Hematopoietic multipotent progenitor cell treated with erythropoietin and hydrocortisone succinate and interleukin-3 and kit ligand, for 6 days (in vitro differentiated cells): ENCODE measurements at places on chromosomes 16 and 17.
A peak's percentile ranks its signal among the peaks of the same experiment; 100 is the strongest.

GRCh38 chr16:13953501-13953900, 33.5 kb downstream of the ERCC4 start:
- DNase-seq = no peak

DNA sequence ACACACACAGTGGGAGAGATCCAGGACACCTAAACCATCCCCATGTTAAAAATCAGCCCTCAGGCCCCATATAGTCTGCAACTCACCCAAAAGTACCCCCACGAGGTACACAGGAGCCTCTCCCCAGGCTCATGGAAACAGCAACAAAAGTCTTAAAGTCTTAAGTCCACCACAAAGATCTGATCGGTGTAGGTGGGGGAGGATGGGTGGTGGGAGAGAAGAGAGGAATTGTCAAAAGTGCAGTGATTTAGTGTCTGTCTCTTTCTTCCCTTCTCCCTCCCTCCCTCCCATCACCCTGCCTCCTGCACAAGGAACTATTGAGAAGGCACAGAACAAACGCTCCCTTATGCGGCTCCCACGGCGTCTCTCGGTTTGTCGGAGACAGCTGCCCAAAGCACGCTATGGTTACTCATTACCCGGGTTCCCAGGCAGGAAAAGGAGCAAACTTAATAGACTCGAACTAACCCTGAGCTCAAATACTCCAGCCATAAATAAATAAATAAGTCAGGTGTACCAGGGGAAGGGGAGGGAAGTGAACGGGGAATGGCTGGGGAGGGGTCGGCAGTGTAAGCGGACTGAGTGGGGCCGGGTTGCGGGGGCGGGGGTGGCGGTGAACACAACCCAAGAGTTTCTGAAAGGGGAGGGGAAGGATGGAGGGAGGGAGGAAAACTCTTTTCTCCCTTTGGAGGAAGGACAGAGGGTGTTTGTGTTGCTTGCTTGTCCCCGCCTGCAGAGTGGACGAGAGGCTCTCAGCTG, 477.4 kb downstream of the SLC39A11 start:
- peak; percentile 8 for DNase-seq

GRCh38 chr17:21354796-21355385, 21.3 kb upstream of the KCNJ12 start:
- DNase-seq = no peak

DNA sequence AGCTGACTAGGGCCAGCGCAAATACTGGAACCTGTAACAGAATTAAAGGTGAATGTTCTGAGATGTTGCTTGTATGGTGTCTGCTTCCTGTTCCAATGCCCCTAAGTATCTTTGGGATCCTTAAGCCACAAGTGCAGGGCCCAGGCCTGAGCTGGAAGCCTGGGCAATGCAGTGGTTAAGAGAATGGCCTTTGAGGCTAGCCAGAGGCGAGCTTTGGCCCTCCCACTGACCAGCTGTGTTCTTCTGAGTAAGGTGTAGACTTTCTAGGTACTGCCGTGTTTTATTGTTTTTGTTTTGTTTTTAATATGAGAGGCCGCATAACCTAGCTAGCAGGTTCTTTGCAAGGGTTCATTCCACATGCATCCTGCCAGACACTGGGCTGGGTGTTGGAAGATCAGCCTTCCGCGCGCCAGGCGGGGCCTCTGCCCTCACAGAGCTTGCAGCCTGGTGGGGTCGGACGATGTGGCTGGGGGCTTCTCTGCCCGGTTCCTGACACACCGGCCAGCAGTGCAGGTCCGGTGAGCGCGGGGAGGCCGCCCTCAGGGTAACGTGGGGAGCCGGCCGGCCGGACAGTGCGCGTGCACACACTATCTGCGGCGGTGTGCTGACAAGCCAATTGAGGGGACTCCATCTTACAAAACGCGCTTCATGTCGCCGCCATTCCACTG, 551 bp upstream of the MLX start:
- DNase-seq = no peak

- DNase-seq = no peak
Measured at GRCh38 chr16:35305476-35305875, 1846.1 kb downstream of the TP53TG3F start.

GRCh38 chr16:71635632-71636031, 9.6 kb downstream of the MARVELD3 start:
- DNase-seq = no peak

- peak; percentile 98 for DNase-seq
Measured at GRCh38 chr17:36728030-36728991, 126.9 kb downstream of the MRM1 start.

DNA sequence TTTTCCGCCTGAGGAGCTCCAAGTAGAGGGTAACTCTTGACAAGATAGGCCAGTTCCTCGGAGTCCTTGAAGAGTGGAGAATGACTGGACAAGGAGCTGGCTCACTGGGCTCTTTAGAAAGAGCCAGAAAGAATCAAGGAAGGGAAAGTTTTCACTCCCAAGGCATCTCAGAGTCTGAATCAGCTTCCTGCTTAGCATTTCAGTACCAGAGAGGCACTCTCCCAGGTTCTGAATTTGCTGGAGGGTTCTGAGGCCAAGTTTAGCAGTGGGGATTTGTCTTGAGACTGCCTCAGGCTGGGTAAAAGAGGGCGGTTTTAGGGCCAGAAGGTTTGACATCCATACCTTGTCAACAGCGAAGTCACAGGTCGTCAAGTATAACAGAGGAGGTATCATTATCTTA, 25.5 kb downstream of the GP2 start:
- DNase-seq = no peak

GRCh38 chr17:81888105-81888987, 3.0 kb downstream of the ALYREF start:
- DNase-seq = peak; percentile 1

- DNase-seq = no peak
Measured at GRCh38 chr17:73521376-73521775, 122.9 kb downstream of the SDK2 start.

- no peak for DNase-seq
Measured at GRCh38 chr17:30517786-30518185, 40.6 kb downstream of the GOSR1 start.

DNA sequence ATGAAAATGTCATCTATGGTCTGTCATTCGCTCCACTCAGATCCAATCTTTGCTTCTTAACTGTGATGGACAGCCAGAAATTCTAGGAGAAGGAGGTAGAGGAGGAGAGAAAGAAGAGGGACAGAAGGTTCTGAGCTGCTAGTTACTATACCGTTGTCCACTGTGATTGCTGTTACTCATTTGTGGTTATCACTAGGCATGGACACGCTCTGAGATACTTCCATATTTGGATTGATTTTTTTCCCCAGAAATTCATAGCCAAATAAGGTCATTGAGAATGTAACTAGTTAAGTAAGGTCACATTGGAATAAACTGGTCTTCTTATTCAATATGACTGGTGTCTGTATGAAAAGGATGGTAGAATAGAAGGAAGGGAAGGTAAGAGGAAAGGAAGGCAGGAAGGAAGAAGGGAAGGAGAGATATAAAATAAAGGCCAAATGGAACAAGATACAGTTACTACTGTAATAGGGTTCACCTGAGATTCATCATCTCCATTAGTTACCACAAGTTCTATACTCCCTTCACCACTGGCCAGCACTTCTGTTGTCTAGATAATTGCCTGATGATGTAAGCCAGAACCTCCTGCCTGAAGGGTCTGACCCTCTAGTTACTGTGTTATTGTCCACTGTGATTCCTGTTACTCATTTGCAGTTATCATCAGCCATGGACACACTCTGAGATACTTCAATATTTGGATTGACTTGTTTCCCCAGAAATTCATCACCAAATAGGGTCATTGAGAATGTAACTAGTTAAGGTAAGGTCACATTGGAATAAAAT, 2.9 kb downstream of the KRTAP9-7 start:
- DNase-seq = no peak

- DNase-seq = no peak
Measured at GRCh38 chr16:59975953-59976352, 1241.8 kb upstream of the GOT2 start.

GRCh38 chr16:67460168-67460567, 20.8 kb downstream of the ATP6V0D1 start:
- peak; percentile 88 for DNase-seq

GRCh38 chr17:41265078-41265477, at the start of gene KRTAP9-6:
Gene KRTAP9-6, plus strand, starts transcription at chr17:41265378. Its CDS starts 0 bp downstream, at chr17:41265378.
- no peak for DNase-seq

GRCh38 chr17:40317345-40317873, 8.4 kb downstream of the RARA start:
- DNase-seq = peak; percentile 85

- no peak for DNase-seq
Measured at GRCh38 chr16:4689091-4689671, 4.2 kb upstream of the NUDT16L1 start.

GRCh38 chr16:31064882-31065461, 9.1 kb downstream of the ZNF668 start:
- DNase-seq = no peak

DNA sequence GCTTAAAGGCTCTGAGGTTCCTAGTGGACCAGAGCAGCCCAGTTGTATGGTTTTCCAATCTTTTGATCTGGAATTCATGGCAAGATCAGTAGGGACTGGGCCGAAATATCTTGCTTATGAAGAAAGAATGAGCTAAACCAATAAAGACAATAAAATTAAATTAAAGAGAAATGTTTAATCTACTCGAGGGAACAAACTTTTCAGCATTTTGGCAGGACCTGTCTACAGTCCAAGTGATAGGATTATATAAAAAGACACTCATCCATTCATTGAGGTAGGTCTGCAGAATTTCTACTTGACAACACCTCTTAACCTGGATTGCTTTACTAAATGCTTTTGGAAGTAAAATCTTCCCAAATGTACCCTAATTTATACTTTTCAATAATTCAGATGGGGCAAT, 113.6 kb downstream of the AXIN2 start:
- no peak for DNase-seq

DNA sequence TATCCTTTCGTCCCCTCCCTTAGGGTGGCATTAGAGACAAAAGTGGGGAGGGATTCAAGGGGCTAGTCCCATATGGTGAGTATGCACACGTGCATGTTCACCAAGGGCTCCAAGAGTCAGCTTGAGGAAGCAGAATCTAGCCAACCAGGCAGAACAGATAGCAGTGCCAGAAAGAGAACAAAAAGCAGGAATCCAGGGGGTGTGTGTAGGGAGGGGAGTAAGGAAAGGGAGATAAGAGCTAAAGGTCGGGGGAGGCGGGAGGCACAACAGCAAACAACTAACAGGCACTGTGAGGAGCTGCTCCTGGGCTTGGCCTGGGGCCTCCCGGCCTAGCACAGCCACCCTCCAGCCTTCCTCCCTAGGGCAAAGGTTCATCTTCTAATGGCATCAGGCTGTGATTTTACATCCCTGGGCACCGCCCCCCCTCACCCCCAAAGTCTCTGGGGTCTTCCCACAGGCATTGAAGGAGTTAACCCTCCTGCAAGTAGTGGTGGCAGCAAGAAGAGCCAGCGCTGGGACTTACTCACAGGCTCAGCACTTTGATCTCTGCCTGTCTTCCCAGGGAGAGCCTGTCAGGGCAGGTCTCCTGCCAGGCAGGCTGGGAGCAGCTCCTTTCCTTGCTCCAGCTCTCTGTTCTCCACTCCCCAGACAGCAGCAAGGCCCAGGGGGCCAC, 12.4 kb upstream of the SUPT4H1 start:
- DNase-seq = peak; percentile 72

DNA sequence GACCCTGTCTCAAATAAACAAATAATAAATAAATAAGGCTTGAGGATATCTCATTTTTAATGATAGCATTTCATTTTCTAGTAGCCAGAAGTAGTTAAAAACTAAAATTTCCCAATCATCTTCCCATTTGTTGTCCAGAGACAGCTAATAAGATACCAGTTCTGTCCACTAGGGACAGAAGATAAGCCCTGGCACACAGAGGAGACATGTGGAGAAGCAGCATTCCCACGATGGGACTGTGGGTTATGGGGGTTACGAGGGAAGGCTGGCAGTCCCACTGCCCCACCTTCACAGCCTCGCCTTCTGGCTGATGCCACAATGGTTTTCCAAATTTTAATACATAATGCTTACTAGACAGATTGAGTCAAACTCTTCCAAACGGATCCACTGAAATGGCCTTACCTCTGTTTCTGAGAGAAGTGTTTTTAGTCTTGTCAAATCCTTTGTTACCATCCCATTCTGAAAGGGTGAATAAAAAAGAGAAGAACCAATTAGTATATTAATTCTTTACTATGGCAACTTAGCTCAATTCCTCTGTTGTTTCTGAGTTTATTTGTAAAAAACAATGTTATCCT, 44.2 kb downstream of the HELZ start:
- DNase-seq = peak; percentile 26

DNA sequence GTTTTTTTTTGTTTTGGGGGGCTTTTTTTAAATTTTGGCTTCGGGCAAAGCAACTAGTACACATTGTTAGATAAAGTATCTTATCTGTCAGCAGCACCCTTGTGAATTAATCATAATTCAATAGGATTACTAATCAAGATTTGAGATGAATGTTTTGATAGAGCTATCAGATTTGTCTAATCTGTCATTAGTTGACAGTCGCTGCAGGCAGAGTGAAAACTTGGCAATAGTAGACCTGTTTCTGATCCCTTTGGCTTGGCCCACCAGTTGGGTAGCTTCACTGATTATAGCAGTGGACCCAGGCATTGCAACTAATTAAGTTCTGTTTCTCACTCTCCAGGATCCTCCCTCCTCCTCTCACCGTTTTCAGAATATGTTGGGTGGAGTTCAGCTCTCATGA, 258.6 kb downstream of the IRX3 start:
- DNase-seq = no peak

DNA sequence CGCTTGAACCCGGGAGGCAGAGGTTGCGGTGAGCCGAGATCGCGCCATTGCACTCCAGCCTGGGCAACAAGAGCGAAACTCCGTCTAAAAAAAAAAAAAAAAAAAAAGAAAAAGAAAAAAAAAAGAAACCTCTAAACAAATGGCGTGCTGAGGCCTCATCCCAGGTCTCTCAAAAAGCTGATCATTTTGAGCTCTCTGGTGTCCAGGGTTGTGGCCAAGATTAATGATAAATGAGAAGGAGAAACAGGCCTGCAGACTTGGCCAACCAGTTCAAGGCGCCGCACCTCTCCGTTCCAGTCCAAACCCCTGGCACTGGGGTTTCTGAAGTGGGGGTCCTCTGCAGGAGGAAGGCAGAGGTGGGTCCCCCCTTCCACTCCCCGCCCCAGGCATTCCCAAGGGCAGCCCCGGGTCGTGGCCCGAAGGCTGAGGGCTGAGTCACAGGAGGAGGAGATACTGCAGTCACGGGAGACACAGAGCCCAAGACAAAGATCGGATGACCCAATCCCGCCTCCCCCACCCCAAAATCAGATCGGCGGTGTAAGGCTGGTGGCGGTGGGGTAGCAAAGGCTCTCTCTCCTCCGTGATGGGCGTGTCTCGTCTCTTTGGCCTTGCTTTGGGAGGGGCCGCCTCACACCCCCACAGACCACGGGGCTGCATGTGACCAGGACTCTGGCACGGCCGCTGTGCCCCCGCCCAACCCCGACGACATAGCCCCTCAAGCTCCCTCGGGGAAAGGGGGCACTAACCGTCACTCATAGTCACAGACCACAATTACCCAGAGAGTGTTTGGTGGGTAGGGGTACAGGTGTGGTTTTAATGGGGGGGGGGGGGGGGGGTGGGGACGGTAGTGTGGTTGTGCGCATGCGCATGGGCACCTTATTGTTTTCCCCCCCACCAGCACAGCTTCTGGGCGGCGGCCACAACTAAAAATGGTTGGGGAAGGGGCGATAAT, 1.1 kb downstream of the VAT1 start:
- DNase-seq = peak; percentile 90
